ENCODE measurements at places on chromosomes 3 and 15. TPM values are rescaled to one million over a fixed set of nuclear protein-coding genes. Genes with fewer than 3 reads are reported as not detected.

GOLGA6L10 gene
- total RNA-seq: 0.13 TPM

CNTN4 gene
- not detected for total RNA-seq

STAC gene
- total RNA-seq: 20.1 TPM

KLHL24 gene
- total RNA-seq: 82.9 TPM

PDHB gene
- total RNA-seq: 103 TPM

PLA2G4E gene
- not detected for total RNA-seq

KY gene
- 7.9 TPM for total RNA-seq

CYFIP1 gene
- total RNA-seq: 139 TPM

TMIE gene
- 0.06 TPM for total RNA-seq

NRROS gene
- 2.9 TPM for total RNA-seq

CPLX3 gene
- total RNA-seq: not detected

STIMATE gene
- total RNA-seq: 16.5 TPM

A4GNT gene
- total RNA-seq: not detected

GP9 gene
- total RNA-seq: not detected

PLSCR4 gene
- 99.1 TPM for total RNA-seq

IL12A gene
- 0.19 TPM for total RNA-seq

GOLGA8K gene
- total RNA-seq: 0.31 TPM

TUBGCP5 gene
- 34.7 TPM for total RNA-seq

FAH gene
- 52.2 TPM for total RNA-seq

PSMA4 gene
- total RNA-seq: 136 TPM

NUDT16 gene
- 14.3 TPM for total RNA-seq

ATP13A5 gene
- not detected for total RNA-seq

IGF2BP2 gene
- total RNA-seq: 1.6 TPM

SPINK8 gene
- not detected for total RNA-seq

KLF15 gene
- 2.9 TPM for total RNA-seq

PLA2G4F gene
- not detected for total RNA-seq

IQCH gene
- 5.7 TPM for total RNA-seq

KIF15 gene
- 11.0 TPM for total RNA-seq

HACD3 gene
- total RNA-seq: 71.7 TPM

ESYT3 gene
- 0.26 TPM for total RNA-seq

OSTN gene
- 0.87 TPM for total RNA-seq

TEX9 gene
- 4.2 TPM for total RNA-seq

GOLGA6L9 gene
- 1.1 TPM for total RNA-seq

SCAANT1 gene
- total RNA-seq: not detected

NCEH1 gene
- total RNA-seq: 46.6 TPM

TRH gene
- total RNA-seq: not detected

CD86 gene
- not detected for total RNA-seq

ZDHHC23 gene
- total RNA-seq: 3.8 TPM

IL17RE gene
- 3.5 TPM for total RNA-seq

CD200R1 gene
- 0.06 TPM for total RNA-seq
